ENCODE measurements at places on chromosomes 12 and 14. TPM values are rescaled to one million over a fixed set of nuclear protein-coding genes. Genes with fewer than 3 reads are reported as not detected.

TUBA1A gene
- total RNA-seq: 217 TPM

ANGEL1 gene
- 8.1 TPM for total RNA-seq

BEGAIN gene
- 6.1 TPM for total RNA-seq

TRAF3 gene
- total RNA-seq: 20.2 TPM

ENDOU gene
- total RNA-seq: not detected

HECTD4 gene
- 13.0 TPM for total RNA-seq

CLEC4A gene
- not detected for total RNA-seq

SPX gene
- 3.9 TPM for total RNA-seq

CCDC177 gene
- 0.04 TPM for total RNA-seq

SETD1B gene
- 14.5 TPM for total RNA-seq

SBNO1 gene
- total RNA-seq: 33.7 TPM

TSPAN19 gene
- not detected for total RNA-seq

KRT83 gene
- 2.4 TPM for total RNA-seq

ITGB7 gene
- total RNA-seq: 0.30 TPM

KCNC2 gene
- not detected for total RNA-seq

NKX2-8 gene
- total RNA-seq: 3.3 TPM

ANKRD33 gene
- total RNA-seq: not detected

HOXC12 gene
- not detected for total RNA-seq

CCDC197 gene
- total RNA-seq: not detected

PPP2R5C gene
- total RNA-seq: 72.6 TPM

PLA2G1B gene
- not detected for total RNA-seq

GNG2 gene
- total RNA-seq: 2.8 TPM

TBC1D30 gene
- total RNA-seq: 1.5 TPM

ETFBKMT gene
- total RNA-seq: 0.82 TPM
